ENCODE measurements at places on chromosomes 11 and 22.
A peak's percentile ranks its signal among the peaks of the same experiment; 100 is the strongest.

GRCh38 chr11:113016905-113017304, 55.7 kb downstream of the NCAM1 start:
- DNase-seq: no peak

GRCh38 chr11:7691759-7692350, 14.4 kb downstream of the OVCH2 start:
- no peak for DNase-seq

DNA sequence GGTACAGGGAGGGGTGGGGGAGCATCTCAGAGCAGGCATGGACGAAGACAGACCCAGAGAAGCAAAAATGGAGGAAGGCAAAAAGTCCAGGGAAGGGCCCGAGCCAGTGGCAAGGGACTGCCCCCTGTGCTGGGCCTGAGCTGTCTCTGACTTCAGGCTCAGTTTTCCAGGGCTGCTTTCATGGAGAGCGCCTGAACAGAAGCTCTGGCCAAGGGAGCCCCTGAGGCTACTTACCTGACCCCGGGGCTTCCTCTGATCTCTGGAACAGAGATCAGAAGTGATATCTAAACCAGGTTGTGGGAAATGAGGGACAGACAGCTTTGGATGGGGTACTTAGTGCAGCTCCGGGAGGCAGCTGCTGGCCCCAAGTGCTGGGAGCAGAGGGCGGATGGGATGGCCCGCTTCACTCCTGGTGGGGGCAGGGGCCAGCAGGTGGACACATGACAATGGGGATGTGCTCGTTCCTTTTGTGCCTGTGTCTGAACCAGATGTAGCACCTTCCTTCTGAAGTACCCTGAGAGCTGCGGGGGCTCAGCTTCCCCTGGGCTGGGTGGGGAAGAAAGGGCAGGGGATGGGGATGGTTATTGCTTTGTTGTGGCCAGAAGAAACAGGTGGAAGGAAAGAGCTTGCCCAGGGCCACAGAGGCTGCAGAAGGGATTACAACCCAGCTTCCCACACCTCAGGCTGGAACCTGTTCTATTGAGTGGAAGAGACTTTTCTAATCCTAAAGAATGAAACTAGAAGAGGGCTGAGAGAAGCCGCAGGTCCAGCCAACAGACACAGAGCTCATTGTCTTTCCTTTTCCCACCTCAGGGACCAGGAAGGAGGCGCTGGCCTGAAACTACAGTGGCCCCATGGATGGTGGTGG, 5.7 kb downstream of the LRRC10B start:
- no peak for DNase-seq

DNA sequence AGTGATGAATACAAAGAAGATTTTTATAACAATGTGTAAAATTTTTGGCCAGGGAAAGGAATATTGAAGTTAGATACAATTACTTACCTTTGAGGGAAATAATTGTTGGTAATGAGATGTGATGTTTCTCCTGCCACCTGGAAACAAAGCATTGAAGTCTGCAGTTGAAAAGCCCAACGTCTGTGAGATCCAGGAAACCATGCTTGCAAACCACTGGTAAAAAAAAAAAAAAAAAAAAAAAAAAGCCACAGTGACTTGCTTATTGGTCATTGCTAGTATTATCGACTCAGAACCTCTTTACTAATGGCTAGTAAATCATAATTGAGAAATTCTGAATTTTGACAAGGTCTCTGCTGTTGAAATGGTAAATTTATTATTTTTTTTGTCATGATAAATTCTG, 5.3 kb downstream of the BIRC3 start:
- no peak for DNase-seq

DNA sequence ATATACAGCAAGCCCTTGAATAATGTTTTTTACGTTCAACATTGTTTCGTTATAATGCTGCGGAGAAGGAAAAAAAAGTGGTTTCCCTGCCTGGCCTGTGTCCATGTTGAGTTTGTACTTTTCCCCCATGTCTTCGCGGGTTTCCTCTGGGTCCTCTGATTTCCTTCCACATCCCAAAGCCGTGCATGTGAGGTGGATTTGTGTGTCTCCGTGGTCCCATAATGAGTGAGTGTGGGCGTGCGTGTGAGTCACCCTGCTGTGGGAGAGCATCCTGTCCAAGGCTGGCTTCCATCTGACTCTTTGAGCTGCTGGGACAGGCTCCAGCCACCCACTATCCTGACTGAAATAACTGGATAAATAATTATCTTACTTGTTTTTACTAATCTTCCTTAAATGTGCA, 29.6 kb upstream of the SNX19 start:
- DNase-seq: no peak

DNA sequence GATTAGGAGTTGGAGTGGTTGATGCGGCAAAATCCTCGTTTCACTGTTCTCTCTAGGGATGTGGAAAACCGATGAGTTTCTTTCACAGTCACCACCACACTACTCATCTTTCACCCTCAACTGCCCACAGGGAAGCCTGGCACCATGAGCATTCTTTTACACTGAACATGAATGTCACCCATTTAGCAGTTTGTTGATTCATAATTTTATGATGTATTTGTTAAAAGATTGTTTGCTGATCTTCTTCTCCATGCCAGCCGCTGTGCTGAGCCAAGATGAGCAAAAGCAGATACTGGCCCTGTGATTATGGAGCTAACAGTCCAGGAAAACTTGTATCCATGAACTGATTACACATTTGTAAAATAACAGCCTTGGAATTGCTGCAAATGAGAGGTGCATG, 3.9 kb upstream of the SCGB1D2 start:
- DNase-seq: no peak

DNA sequence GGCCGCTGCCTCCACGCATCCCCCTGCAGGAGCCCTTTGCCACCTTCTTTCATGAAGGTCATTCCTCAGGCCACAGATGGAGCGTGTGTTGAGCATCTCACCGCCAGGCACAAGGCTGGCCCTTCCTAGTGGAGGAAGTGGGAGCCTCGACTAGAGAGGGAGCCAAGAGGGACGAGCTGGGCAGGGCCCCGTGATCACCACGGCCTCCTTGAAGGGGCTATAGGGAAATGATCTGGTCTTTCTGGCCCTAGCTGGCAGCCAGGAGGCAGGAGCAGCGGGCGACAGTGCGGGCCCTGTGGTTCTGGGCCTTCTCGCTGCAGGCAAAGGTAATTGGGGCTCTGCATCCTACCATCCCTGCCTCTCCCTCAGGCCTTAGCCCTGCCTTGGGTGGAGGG, 49.1 kb downstream of the PISD start:
- no peak for DNase-seq

GRCh38 chr11:116244439-116244838, 528.3 kb downstream of the BUD13 start:
- DNase-seq: no peak

- no peak for DNase-seq
Measured at GRCh38 chr11:72574548-72575460, 99.4 kb downstream of the PDE2A start.

- DNase-seq: no peak
Measured at GRCh38 chr11:130602641-130603334, 154.3 kb downstream of the ADAMTS15 start.

DNA sequence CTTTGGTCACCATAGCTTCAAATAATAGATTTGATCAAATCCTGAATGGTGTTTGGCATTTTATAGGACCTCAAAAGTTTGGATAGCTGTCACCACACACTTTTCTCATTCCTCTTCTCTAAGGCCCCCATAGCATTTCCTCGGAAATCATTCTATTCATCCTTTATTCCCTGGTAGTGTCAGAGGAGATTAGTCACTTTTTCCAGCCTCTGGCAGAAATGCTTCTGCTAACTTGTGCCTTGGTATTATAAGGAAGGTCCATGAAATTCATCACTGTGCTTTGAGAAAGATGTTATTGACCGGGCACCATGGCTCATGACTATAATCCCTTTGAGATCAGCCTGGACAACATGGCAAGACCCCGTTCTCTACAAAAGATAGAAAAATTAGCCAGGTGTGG, 19.7 kb upstream of the NUP160 start:
- DNase-seq: no peak

DNA sequence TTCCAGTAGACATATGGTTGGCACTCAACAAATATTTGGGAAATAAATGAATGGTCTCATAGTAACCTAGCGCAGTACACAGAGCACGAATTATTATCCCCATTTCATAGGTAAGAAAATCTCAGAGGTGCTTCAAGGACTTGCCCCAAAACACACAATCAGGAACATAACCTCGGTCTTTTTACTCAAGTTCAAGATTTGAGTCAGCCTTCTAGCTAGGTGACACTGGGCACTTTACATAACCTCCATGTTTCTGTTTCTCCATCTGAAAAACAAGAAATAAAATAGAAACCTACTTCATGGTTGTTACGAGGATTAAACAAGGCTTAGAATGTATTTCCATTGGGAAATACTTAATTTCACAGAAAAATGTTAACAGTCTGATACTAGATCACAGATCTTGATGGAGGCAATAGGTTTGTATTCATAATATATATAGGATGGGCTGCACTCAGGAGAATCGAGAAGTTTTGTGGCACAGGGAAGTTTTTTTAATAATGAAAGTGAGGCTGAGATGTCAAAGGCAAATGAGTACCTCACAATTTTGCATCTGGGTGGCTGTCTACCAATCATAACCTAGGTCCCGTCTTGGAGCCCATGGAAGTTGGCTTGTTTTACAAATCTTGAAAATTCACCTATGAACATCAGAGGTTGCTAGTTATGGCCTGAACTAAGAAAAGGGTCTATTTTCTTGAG, 147.4 kb upstream of the ZC3H12C start:
- no peak for DNase-seq

- DNase-seq: no peak
Measured at GRCh38 chr11:20031155-20032001, 128.9 kb downstream of the DBX1 start.

- no peak for DNase-seq
Measured at GRCh38 chr11:16151138-16151537, 205.2 kb downstream of the SOX6 start.

DNA sequence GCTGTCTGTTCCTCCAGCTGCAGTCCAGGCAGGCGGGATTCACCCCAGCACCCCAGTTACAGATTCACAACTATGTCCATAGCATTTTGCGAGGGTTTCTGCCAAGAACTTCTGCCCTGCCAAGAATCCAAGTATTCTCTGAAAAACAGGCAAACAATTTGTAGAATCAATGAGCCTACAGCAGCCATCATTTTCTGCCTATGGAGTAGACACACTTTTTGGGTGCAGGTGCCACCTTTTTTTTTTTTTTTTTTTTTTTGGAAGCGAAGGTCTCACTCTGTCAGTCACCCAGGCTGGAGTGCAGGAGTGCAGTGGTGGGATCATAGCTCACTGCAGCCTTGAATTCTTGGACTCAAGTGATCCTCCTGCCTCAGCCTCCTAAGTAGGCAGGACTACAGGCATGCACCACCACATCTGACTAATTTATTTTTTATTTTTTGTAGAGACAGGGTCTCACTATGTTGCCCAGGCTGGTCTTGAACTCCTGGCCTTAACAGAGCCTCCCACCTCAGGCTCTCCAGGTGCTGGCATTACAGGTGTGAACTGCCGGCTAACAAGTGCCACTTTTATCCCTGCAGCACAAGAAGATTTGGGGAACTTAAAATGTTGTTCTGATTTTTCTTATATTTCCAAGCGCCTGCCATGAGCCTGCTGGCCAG, 195.1 kb downstream of the SNX19 start:
- DNase-seq: no peak

DNA sequence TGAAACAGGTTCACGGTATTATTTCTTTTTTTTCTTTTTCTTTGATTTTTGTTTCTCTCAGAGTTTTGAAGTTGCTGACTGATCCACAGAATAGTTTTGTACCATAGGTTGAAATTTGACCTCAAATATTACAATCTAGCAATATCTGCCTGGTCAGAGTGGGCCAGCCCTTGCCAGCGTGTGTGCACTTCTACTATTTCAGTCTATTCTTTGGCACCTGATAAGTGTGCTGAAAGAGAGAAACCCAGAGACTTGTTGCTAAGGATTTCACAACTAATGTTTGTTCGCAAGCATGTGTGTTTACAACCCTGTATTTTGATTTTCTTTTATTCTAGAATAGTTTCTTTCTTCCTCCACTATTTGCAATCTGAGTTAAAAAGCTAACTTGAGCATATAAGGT, 1125.2 kb upstream of the CNTN5 start:
- DNase-seq: no peak

DNA sequence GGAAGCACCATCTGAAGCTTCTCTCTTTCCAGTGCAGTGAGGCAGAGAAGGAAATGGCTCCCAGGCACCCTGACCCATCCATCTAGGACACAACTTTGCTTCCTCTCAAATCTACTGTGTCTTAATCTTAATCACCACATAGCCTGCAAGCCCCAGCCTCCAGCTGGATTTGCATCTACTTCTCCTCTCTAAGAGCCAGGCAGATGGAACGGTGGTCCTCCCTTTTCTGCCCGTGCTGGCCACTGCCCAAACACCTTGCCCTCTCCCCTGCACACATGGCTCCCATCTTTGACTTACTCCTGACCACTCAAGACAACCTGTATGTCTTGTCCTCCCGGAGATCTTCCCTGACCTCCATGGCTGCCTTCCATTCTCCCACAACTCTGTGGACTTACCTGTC, 7.4 kb downstream of the MS4A10 start:
- no peak for DNase-seq

DNA sequence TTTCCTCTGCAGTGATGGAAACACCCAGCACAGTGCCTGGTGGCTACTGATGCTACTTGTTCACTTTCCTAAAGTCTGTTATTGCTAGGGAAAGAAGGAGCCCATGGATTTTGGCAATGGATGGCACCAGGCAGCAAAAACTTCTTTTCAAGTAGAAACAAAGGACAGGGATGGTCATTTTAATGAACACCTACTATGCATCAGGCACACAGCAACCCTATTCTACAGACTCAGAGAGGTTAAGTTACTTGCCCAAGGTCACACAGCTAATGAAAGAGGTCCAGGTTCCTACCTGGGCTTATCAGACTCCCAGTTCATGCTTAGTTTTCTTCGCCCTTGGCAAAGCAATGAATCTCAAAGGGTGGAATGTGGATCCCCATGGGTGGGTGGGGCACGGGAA, 36.9 kb upstream of the CD82 start:
- DNase-seq: no peak

GRCh38 chr11:109798521-109798920, 294.7 kb upstream of the ZC3H12C start:
- no peak for DNase-seq

GRCh38 chr11:68003846-68004550, at the start of gene UNC93B1:
Gene UNC93B1 (minus strand): TSS chr11:68004097. CDS start chr11:68004043, 54 bp downstream.
- peak; percentile 90 for DNase-seq

GRCh38 chr11:66159324-66159984, 89.4 kb downstream of the PACS1 start:
- no peak for DNase-seq

- DNase-seq: no peak
Measured at GRCh38 chr11:23206741-23207336, 346.6 kb upstream of the CCDC179 start.
